Left renal pelvis (tissue), 4 donors: ENCODE measurements at places on chromosomes 16 and 17. TPM values are rescaled to one million over a fixed set of nuclear protein-coding genes. Genes with fewer than 3 reads are reported as not detected.

DNA sequence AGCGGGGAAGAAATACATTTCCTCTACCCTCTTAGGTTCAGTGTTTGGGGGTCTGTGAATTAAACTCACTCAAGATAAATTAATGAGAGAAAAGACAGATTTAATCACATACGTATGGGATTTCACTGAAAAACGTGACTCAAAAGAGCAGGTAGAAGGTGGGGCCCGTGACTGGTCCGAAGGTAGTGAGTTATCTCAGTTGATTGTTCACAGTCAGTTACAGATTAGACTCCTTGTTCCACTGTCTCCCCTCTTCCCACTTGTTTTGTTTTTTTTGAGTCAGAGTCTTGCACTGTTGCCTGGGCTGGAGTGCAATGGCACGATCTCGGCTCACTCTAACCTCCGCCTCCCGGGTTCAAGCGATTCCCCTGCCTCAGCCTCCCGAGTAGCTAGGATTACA lies 301.2 kb downstream of the SEC14L1 start:
- no peak for DNase-seq

- no peak for DNase-seq
Observed at GRCh38 chr16:64428463-64429113, 693.3 kb downstream of the CDH11 start.

GRCh38 chr16:58940609-58941008 lies 206.5 kb upstream of the GOT2 start:
- no peak for DNase-seq

DNA sequence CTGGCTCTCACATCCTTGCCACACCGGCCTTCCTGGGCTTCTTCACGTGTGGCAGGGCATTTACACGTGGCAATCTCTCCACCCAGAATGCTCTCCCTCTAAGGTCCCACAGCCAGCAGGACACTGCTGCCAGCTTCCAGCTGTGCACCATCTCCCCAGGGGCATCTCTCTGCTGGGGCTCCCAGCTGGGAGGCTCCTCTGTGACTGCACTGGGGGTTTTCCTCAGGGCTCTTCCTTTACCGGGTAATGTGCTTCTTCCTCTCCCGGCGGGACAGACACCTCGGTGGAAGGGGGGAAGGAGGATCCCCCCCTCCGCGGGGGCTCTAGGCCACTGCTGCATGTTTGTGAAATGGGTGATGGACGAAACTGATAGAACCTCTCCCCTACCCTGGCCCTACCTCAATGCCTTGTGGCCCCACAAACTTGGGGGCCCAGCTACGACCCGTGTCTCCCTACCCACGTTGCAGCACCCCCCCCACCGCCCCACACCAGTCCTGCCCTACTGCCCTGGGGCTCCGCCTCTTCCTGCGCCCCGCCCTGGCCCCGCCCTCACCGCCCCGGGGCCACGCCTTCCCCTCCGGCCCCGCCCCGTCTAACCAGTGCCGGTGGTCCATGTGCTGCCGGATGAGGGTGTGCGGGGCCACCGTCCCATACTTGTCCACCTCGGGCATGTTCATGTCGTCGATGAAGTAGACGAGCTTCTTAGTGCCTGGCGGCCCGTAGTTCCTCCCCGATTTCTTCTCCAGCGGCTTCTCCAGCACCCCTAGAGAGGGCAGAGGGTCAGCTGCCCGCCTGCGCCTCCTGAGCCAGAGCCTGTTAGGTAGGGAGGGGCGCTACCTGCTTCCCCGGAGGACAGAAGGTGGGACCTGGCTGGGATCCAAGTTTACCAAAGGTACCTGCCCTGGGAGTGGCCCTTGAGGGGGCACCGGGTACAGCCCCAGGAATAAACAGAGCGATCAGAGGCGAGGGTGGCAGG lies 92.6 kb downstream of the DNAH17 start:
- no peak for DNase-seq

DNAH3 gene
- 0.96 TPM for polyA plus RNA-seq

GRCh38 chr17:9802697-9803096 lies 11.3 kb upstream of the DHRS7C start:
- DNase-seq, result no peak

BMERB1 gene
- polyA plus RNA-seq, result 44.0 TPM

ACSM5 gene
- polyA plus RNA-seq, result 6.7 TPM

DNA sequence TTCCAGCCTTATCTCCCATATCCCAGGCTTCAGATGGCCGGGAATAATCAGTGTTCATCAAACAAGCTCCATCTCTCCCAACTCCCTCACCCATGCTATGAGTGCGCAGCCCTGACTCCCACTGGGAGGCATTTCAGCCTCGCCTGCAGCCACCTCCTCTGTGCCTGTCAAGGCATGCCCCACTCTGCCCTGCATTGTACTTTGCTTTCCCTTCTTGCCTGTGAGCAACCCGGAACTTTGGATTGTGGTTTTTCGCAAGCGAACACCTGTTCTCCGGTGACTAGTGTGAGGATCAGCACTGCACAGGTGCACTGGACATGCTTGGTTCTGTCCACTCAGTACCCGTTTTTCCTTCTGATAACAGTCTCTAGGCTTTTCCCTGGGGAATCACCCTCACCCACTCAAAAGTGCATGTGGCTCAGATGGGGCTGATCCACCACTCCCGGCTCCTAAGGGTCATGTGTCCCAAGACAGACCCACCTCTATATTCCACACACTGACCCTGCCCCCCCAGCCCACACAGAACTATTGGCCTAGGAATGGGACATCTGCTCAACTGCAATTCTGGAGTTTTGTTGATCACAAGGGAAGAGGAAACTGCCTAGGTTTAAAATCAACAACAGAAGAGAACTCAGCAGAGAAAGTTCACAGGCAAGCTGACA lies 9.1 kb downstream of the CHST6 start:
- no peak for DNase-seq

DNA sequence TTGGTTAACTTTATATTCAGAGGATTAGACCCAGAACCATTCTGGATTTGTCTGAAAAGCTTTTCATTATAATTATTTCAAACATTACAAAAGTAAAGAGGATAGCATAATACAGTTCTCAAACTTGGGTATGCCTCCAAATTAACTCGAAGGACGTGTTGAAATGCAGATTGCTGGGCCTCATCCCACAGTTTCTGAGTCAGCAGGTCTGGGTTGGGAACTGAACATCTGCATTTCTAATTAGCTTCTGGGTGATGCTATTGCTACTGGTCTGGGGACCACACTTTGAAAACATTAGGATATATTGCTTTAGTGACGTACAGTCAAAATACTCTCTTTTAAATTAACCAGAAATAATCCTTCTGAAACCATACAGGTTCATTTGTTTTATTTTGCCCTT lies 10.0 kb downstream of the TPPP3 start:
- no peak for DNase-seq

DNA sequence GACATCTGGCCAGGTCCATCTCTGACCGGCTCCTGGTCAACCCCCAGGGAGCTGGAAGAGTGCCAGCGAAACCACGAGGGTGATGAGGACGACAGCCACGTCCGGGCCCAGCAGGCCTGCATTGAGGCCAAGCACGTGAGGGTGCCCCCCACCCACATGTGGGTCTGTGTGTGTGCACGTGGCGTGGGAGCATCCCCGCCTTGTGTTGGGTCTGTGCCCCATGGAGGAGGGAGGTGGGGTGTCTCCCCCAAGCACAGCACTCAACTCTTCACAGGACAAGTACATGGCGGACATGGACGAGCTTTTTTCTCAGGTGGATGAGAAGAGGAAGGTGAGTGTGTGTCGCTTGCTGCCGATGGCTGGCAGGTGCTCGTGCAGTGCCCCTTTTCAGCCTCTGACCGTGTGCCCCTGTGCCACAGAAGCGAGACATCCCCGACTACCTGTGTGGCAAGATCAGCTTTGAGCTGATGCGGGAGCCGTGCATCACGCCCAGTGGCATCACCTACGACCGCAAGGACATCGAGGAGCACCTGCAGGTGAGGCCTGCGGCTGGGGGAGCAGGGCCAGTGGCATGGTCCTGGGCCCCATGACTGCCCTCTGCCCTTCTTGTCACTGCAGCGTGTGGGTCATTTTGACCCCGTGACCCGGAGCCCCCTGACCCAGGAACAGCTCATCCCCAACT lies 1.7 kb downstream of the STUB1 start:
- DNase-seq, result no peak

DNA sequence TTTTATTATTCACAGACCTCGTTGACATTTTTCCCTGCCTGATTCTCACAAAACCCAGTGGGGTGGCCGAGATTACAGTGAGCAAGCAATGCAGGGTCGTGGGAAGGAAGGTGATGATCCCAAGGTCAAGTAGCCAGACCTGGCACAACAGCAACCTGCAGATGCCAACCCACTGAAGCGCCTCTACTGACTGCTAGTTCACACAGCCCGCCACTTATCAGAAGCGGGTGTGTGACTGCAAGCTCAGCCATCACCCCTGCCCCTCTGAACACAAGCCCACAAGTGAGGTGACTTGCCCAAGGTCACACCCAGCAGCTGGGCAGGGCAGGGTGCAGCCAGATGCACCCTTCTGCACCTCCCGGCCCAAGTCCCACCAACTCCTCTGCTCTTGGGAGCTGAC lies 7.1 kb downstream of the TFAP4 start:
- DNase-seq, result no peak

DNA sequence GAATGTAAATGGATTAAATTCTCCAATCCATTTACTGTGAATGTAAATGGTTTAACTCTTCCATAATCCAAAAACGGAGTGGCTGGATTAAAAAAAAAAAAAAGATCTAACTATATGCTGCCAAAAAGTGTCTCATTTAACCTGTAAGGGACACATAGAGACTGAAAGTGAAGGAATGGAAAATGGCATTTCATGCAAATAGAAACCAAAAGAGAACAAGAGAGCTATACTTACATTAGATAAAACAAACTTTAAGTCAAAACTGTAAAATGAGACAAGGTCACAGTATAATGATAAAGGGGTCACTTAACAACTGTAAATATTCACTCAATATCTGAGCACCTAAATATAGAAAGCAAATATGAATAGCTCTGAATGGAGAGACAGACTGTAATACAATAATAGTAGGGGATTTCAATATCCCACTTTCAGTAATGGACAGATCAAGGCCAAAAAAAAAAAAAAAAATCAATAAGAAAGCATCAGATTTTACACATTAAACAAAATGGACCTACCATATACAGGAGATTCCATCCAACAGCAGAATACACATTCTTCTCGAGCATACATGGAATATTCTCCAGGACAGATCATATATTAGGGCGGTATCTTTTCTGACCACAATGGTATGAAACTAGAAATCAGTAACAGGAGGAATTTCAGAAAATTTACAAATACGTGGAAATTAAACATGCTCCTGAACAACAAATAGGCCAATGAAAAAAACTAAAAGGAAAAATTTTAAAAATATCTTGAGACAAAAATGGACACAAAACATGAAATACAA lies 36.4 kb downstream of the CDR2 start:
- no peak for DNase-seq

DNA sequence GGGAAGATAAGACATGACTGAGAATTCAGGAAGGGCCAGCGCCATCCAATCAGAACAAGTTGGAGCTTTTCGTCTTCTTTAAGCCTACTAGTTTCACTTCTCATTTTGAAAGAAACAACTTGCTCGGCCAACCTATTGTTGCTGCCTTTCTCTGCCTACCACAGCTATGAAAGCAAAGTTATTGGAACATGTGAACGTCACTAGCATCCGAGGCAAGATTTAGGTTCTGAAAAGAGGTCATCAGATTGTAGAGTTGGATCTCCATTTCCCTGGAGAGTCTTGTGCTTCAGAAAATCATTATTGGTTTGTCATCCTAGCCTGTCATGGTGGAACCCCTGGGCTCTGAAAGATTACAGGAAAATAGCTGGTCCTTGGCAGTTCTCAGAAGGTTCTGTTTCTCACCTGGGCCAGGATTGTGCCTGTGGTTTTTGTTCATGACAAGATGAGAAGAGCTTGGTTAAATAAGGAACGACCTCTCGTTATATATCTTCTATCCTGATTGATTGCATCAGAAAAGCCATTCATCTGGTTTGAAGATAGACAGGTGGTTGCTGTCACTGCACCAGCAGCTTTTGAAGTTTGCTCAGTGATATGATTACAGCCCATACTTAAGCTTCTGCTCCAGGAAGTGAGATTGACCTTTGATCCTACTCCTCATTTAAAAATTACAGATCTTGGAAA lies 25.3 kb downstream of the CDH13 start:
- no peak for DNase-seq

DNA sequence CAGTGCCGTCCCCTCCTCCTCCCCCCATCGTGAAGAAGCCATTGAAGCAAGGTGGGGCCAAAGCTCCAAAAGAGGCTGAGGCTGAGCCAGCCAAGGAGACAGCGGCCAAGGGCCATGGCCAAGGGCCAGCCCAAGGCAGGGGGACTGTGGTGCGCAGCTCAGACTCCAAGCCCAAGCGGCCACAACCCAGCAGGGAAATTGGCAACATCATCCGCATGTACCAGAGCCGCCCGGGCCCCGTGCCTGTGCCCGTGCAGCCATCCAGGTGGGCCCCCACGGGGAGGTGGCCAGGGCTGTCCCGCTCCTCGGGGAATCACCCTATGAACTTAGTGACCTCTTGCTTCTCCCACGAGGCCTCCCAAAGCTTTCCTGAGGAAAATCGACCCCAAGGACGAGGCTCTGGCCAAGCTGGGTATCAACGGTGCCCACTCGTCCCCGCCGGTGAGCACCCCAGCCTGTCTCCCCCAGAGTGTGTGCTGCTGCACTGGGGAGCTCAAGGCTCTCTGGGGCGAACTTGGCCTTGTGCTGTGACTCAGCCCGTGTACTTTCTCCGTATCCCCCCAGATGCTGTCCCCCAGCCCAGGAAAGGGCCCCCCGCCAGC lies 16.6 kb upstream of the SMIM5 start:
- no peak for DNase-seq

GRCh38 chr17:19303367-19303776 lies 59.2 kb downstream of the B9D1 start:
- no peak for DNase-seq

DNA sequence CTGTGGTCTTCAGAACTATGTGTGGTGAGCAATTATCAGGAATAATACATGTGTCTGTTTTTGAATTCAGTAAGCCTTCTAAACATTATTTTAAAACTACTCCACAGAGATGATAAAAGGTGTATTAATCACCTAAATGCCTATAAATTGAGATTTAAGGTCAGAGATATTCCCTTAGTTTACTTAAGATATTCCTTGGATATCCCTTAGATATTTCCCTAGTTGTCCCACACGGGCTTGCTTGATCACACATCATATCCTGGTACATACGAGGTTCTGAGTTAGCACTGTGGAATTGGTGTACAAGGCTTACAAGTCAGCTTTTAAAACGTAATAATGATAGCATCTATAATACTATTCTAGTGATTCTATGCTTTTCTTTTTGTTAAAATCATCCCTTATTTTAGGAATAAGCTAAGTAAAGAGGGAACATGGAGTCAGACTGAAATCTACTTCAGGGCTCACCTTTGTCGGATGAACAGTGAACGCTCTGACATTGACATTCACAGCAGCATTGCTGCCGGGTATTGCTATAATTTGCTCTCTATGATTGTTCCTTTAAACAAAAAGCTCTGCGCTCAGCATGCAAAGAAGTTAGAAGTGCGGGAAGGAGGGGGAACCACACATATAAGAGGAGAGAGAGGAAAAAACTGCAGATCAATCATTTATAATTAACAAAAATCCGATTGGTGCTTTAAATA lies 136.5 kb downstream of the SKAP1 start:
- DNase-seq, result no peak

DNA sequence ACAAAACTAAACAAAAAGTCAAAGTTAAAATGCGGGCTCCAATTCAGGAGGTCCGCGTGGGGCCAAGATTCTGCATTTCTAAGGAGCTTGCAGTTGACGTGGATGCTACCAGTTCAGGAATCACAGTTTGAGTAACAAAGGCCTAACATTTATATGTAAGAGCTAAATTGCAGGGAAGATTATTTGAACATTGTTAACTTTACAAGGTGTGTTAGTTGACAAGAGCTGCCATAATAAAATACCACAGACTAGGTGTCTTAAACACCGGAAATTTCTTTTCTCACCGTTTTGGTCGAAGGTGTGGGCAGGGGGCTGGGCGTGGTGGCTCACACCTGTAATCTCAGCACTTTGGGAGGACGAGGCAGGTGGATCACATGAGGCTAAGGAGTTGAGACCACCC lies 24.8 kb upstream of the CMIP start:
- no peak for DNase-seq
